Activated naive CD8-positive, alpha-beta T cell treated with anti-CD3 and anti-CD28 coated beads, Interleukin-2, amount 10 ng/mL, durations not matched to agents 7 days and 5 days (primary cell): ENCODE measurements at places on chromosomes 11 and 22. TPM values are rescaled to one million over a fixed set of nuclear protein-coding genes. Genes with fewer than 3 reads are reported as not detected.
A peak's percentile ranks its signal among the peaks of the same experiment; 100 is the strongest.

SCN2B gene
- not detected for total RNA-seq

GRCh38 chr11:85752890-85753581 lies 57.9 kb downstream of the SYTL2 start:
- no peaks in the 10 kb centered on the region for H3K27me3 ChIP-seq
- H3K27ac ChIP-seq, result peak overlapping the region; percentile 92
- DNase-seq, result peak; percentile 73
- H3K4me3 ChIP-seq, result peak overlapping the region; percentile 65

MMP10 gene
- total RNA-seq, result not detected

MMP1 gene
- total RNA-seq, result not detected

GRCh38 chr11:17792161-17792560 lies 57.6 kb downstream of the KCNC1 start:
- H3K27ac ChIP-seq, result no peak overlapping the region
- H3K27me3 ChIP-seq, result no peaks in the 10 kb centered on the region
- H3K4me1 ChIP-seq, result no peaks in the 10 kb centered on the region
- peaks cover 2% of the 10 kb centered on the region for H3K36me3 ChIP-seq
- no peak for DNase-seq

DMC1 gene
- 8.3 TPM for total RNA-seq

- H3K4me1 ChIP-seq, result peaks cover 4% of the 10 kb centered on the region
- no peak overlapping the region for H3K4me3 ChIP-seq
- H3K36me3 ChIP-seq, result peaks cover 4% of the 10 kb centered on the region
- no peak for DNase-seq
- no peaks in the 10 kb centered on the region for H3K27me3 ChIP-seq
These were observed 47.6 kb downstream of the BRD1 start for GRCh38 chr22:49779853-49780697.

SLC17A6 gene
- total RNA-seq, result not detected

GGTLC2 gene
- total RNA-seq, result not detected

DNA sequence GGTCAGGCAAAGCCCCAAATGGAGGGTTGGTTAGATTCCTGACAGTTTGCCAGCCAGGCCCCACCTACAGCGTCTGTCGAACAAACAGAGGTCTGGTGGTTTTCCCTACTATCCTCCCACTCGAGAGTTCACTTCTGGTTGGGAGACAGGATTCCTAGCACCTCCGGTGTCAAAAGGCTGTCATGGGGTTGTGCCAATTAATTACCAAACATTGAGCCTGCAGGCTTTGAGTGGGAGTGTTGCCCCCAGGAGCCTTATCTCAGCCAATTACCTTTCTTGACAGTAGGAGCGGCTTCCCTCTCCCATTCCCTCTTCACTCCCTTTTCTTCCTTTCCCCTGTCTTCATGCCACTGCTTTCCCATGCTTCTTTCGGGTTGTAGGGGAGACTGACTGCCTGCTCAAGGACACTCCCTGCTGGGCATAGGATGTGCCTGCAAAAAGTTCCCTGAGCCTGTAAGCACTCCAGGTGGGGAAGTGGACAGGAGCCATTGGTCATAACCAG lies 4.7 kb upstream of the TTC36 start:
- H3K4me1 ChIP-seq, result peaks cover 3% of the 10 kb centered on the region
- H3K27me3 ChIP-seq, result no peaks in the 10 kb centered on the region
- DNase-seq, result no peak
- H3K36me3 ChIP-seq, result peaks cover 23% of the 10 kb centered on the region

DNA sequence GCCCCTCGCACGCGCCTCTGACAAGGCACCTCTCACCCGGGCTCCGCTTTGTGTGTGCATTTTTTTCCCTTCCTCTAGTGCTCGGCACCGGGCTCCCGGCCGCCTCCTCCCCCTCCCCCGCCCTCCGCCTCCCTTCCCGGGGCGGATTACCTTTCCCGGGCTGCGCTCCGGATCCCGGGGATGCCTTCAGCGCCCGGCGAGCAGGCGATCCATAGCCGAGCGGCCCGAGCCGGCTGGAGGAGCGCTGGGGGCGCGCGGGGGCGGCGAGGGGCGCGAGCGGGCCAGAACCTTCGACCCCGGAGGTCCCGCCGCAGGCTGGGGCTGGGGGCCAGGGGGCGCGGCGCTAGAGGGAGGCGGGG lies 282 bp downstream of the MPPED2 start:
- peaks cover 65% of the 10 kb centered on the region for H3K27me3 ChIP-seq
- H3K36me3 ChIP-seq, result no peaks in the 10 kb centered on the region
- H3K27ac ChIP-seq, result no peak overlapping the region
- H3K4me3 ChIP-seq, result peak overlapping the region; percentile 69
- H3K4me1 ChIP-seq, result peaks cover 4% of the 10 kb centered on the region

GRCh38 chr22:23306926-23307325 lies 126.6 kb downstream of the BCR start:
- no peak for DNase-seq
- H3K36me3 ChIP-seq, result peaks cover 2% of the 10 kb centered on the region
- no peak overlapping the region for H3K27ac ChIP-seq
- no peak overlapping the region for H3K4me3 ChIP-seq
- no peaks in the 10 kb centered on the region for H3K4me1 ChIP-seq
- no peaks in the 10 kb centered on the region for H3K27me3 ChIP-seq

DNA sequence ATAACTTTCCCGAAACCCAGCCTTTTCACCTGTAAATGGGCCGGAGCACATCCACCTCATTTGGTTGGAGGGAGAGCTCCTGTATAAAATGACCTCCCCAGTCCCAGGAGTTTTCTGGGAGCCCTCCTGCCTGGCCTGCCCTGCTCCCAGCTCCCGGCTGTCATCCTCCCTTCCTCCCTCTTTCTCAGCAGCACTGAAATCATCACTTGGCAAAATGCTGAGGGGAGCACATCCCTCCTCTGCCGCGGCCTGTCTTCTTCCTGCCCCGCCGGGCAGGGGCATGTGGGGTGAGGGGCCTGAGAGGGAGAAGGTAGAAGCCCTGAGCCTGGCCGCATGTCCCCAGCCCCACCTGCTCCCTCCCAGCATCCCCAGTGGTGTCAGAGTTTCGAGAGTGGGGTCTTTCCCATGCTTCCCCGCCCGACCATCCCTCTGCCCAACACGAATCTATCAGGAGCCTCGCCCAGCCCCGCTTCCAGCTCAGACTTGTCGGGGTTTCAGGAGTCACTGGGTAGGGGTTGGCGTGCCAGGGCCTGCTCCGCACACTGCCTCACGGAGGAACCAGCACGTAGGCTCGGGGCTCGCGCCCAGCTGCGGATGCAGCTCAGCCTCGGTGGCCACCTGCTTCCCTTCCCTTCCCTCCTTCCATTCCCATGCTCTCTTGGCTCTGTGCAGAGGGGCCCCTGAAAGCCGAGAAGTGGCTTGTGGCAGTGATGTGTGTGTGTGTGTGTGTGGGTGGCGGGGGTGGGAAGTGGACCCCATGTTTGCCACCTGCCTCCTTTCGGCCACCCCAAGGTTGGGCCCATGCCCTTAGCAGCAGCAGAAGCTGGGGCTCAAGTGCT lies 37.1 kb downstream of the NECTIN1 start:
- DNase-seq, result no peak
- H3K4me3 ChIP-seq, result no peak overlapping the region
- H3K27me3 ChIP-seq, result peaks cover 12% of the 10 kb centered on the region
- no peak overlapping the region for H3K27ac ChIP-seq
- H3K36me3 ChIP-seq, result no peaks in the 10 kb centered on the region

CABP4 gene
- total RNA-seq, result 2.8 TPM

DNA sequence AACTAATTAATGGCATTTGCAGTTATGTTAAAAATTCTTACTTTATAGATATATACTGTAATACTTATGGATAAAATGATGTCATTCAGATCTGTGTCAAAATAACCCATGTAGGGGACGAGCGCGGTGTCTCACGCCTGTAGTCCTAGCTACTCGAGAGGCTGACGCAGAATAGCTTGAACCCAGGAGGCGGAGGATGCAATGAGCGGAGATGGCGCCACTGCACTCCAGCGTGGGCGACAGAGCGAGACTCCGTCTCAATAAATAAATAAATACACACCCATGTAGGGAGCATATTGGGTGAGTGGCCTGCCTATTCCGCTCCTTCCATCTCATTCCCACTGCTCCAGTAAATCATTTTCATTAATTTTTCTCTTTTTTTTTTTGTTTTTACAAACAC lies 7.1 kb downstream of the SNU13 start:
- H3K4me1 ChIP-seq, result peaks cover 16% of the 10 kb centered on the region
- H3K4me3 ChIP-seq, result peak overlapping the region; percentile 94
- peak overlapping the region; percentile 96 for H3K27ac ChIP-seq
- H3K27me3 ChIP-seq, result no peaks in the 10 kb centered on the region
- peaks cover 18% of the 10 kb centered on the region for H3K36me3 ChIP-seq
- no peak for DNase-seq

CADM1 gene
- 1.2 TPM for total RNA-seq

SESN3 gene
- total RNA-seq, result 48.8 TPM

GRCh38 chr22:38347944-38348750 lies 30.9 kb upstream of the CSNK1E start:
- H3K4me3 ChIP-seq, result no peak overlapping the region
- no peak overlapping the region for H3K27ac ChIP-seq
- peak; percentile 20 for DNase-seq
- H3K36me3 ChIP-seq, result no peaks in the 10 kb centered on the region

FOLR3 gene
- not detected for total RNA-seq

ACTN3 gene
- total RNA-seq, result not detected

HEPACAM gene
- not detected for total RNA-seq

DNA sequence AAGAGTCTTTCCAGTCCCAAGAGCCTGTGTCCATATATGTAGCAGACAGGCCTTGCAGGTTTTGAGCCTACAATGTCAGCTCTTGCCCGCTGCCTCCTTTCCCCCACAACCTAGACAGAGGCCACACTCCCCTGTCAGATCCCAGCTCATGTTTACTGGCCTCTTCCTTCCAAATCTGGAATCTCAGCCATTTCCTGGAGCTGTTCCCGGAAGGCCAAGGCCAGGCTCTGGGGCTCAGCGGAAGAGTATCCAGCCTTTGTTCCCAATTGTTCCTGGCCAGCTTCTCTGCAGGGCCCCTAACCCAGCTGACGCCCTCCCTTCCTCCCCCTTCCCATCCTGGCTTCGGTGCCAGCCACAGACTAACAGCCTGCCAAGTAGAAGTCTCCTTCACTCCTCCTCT lies 1.0 kb upstream of the ROBO4 start:
- peaks cover 27% of the 10 kb centered on the region for H3K27me3 ChIP-seq
- H3K4me3 ChIP-seq, result no peak overlapping the region
- H3K27ac ChIP-seq, result no peak overlapping the region

KRTAP5-10 gene
- total RNA-seq, result not detected

DNA sequence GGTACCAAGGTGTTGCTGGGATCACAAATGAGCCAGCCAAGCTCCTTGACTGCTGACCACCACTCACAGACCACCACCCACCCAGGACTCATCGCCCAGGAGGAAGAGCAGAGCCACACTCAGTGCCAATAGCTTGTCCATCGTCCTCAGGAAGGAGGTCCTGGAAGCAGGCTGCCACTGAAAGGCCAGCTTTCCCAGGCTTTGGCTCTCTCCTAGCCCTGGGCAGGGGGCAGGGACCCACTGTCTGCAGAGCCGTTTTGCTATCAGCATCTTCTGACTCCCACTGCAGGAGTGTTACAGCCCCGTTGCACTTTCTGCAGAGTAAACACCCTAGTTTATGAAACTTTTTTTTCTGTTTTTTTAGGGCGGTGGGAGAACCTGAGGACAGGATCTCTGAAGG lies 12.2 kb upstream of the ACRV1 start:
- no peak overlapping the region for H3K27ac ChIP-seq
- H3K27me3 ChIP-seq, result peaks cover 1% of the 10 kb centered on the region
- H3K4me3 ChIP-seq, result no peak overlapping the region
- DNase-seq, result no peak
- no peaks in the 10 kb centered on the region for H3K36me3 ChIP-seq

SF3A1 gene
- total RNA-seq, result 220 TPM

- H3K36me3 ChIP-seq, result no peaks in the 10 kb centered on the region
- no peak for DNase-seq
- H3K4me3 ChIP-seq, result no peak overlapping the region
- no peaks in the 10 kb centered on the region for H3K27me3 ChIP-seq
- H3K27ac ChIP-seq, result no peak overlapping the region
These were observed 324.2 kb downstream of the DCDC1 start for GRCh38 chr11:31045335-31045734.

CD6 gene
- 285 TPM for total RNA-seq

DNA sequence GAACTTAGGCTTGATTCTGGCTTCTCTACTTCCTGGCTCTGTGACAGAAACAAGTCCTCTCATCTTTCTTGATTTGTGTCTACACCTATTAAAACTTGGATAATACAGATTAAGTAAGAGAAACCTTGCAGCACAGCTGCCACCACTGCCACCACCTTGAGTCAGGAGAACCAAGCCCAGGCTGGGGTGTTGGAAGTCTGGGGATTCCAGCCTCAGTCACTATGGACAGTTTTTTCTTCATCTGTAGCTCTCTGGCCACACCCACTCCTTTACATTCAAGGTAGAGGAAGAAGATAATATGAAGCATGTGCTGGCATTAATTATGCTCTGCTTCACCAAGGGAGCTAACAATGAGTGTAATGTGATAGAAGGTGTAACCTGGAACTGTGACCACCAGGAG lies 75.7 kb downstream of the RELT start:
- H3K4me3 ChIP-seq, result no peak overlapping the region
- no peak overlapping the region for H3K27ac ChIP-seq
- H3K27me3 ChIP-seq, result no peaks in the 10 kb centered on the region
- no peak for DNase-seq
- H3K4me1 ChIP-seq, result no peaks in the 10 kb centered on the region

FAM227A gene
- total RNA-seq, result 0.36 TPM
